ENCODE measurements at places on chromosomes 12 and 14.

- DNase-seq = no peak
Observed at GRCh38 chr14:31270196-31270772, 62.7 kb upstream of the HECTD1 start.

DNA sequence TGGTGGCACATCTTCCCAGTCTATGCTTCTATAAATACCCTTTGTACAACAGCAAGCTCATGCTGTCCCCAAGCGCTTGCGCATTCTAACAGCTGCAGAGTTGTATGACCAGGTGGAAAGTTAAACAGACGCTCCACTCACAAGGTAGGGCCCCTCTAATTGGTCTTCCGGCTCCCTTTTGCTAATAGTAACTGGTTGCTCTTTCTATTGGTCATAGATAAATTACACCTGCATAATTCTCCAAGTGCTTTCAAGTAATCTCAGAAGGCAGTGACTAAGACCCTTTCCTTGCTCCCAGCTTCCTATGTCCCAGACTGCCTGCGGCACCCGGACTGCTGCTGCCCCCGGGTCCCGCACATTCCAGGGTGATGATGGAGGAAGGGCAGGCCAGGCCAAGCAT is 6.1 kb upstream of the TSPAN9 start:
- DNase-seq = no peak

DNA sequence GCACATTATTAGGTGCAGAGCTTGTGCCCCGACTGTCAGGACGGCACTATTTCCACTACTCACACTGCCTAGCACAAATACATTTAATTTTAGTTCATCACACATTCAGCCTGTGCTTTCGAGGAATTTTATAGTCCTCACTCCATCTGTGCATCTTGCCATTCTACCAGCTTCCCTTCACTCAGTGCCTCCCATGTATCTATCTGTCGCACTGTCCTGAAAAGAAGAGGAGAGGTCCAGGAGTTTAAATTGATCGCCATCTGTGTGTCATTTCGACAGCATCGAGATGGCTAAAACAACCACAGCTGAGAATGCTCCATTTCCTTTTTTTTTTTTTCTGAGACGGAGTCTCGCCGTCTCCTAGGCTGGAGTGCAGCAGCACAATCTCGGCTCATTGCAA is 97.6 kb upstream of the FOXN3 start:
- no peak for DNase-seq

DNA sequence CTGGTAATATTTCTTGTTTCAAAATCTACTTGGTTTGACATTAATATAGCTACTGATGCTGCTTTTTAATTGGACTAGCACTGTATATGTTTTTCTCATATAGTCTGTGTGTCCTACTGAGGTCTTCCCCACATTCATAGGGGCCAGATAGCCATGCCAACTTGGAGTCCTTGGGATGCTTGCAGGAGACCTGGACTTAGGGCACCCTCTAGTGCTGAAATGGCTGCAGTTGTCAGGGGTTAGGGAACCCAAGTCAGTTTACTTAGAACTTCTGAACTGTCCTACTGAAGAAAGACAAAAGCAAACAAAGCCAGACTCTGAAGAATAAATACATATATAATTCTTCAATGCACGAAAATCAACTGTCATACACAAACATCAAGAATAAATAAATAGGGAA is 279.9 kb upstream of the SYT1 start:
- DNase-seq = no peak

DNA sequence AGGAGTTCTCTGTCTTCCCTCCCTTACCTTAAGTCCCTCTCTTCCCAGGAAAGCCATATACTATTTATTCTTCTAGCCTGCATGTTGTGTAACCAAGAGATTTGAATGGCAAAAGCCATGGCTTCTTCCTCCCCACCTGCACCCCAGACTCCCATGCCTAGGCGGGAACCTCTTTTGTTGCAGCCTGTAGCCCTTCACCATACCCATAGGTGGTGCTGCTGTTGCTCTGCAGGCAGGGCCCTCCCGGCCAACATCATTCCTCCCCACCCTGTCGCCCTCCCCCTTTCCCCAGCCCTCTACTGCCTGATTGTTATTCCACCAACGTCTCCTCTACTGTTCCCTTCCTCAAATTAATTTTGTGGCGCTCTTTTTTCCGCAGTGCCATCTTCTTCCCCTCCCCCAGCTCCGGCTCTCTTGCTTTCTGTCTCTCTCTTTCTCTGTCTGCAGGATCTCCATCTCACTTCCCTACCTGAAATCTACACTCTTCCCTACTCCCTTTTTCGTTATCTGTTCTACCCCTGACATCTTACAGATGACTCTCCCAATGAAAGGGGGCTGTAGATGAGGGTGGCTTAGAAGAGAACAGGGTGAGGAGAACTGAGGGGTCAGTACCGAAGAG is 13.8 kb downstream of the NGDN start:
- DNase-seq = no peak

All from muscle of arm (tissue), 14 donors.